ENCODE measurements at places on chromosomes 7 and 10. TPM values are rescaled to one million over a fixed set of nuclear protein-coding genes. Genes with fewer than 3 reads are reported as not detected.
A peak's percentile ranks its signal among the peaks of the same experiment; 100 is the strongest.

DNA sequence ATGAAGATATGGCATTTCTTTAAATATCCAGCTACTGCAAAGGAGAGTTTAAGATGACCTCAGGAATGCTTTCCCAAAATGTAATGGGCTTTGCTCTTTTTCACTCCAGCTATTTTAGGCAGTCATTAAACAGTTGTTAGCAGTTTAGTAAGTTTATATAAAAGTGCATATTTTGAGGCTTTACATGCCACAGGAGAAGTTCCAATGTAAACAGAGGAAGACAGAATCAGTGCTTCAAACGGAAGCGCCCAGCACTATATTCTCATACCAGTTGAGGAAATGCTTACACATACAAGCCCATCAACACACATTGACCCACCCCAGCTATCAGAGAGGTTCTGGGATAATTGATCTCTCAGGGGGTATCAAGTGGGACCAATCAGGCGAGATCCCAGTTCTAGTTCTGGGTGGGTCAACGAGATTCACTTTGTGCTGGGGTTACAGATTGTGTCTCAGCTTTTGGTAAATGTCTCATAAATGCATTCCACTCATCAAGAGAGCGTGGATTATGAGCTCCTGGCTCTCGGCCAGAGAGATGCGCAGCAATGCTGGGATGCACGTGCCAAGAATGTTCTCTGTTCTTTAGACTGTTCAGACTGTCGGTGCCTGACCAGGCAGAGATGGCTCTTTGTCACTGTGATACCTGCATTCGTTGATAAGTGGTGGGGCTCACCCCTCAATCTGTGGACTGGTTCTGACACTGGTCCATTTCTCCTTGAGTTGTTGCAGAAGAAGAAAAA is 55.0 kb downstream of the CACNB2 start:
- no peak for DNase-seq

SPDYE2 gene
- 0.13 TPM for polyA plus RNA-seq

GRCh38 chr10:131431978-131432690 is 120.6 kb upstream of the TCERG1L start:
- DNase-seq = no peak

GRCh38 chr10:6163364-6164270 is 39.1 kb upstream of the PFKFB3 start:
- peak; percentile 94 for DNase-seq

CCT6A gene
- polyA plus RNA-seq = 138 TPM

DNA sequence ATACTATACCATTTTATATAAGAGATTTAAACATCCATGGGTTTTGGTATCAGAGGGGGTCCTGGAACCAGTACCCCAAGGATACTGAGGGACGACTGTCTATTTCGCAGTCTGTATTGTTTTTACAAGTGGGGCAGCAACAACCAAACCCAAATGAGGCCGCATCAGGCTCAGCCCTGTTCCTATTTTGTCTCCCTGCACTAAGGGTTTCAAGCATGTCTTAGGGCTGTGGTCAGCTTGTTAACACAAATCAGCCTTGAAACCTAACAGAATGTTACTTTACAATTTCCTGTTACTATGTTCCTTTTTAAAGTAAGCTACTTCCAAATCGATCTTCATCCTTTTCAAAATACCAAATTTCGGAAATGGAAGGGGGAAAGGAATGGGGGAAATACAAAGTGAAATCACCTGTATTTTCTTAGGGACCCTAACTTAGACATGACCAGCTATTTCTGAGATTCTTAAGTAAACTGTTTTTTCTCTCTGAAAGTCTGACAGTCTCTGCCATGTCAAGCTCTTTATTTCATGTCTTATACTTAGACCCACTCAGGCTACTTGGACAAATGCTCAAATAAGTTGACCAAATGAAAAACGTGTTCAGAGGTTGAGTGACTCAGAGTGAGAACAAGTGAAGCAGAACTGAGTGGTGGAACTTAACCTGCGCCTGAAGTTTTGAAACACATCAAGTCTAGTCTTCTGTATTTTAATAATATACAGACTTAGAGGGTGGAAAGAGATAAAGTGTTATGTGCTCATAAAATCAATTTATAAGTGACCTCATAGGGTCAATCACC is 75.8 kb downstream of the C1GALT1 start:
- no peak for DNase-seq

DNA sequence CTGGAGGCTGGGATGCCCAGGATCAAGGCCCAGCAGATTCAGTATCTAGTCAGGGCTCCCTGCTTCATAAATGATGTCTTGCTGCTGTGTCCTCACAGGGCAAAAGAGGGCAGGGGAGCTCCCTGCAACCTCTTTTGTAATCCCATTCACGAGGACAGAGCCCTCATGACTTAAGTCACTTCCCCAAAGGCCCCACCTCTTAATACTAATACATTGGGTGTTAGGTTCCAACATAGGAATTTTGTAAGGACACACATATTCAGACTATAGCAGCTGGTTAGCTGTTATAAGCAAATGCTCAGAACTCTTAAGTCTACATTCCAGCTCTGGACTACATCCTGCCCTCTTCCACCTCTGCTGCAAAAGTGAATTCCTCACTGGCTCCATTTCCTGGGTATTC is 63.0 kb downstream of the VOPP1 start:
- DNase-seq = no peak

DNA sequence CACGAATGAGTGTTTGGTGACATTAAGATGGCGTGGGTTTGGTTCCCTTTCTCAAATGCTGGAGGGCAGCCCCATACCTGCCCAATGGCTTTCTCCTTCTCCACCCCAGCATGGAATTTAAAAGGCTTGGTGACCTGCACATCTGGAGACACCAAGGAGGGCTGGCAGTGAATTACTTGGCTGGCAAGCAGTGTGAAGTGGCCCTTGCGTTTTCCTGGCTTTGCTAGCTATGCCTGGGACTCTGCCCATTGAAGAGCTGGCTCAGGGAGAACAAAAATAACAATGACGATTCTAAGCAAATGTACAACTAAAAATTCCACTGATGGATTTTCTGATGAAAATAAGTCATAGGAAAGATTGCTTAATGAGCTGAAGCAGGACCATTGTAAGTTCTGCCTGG is 203.7 kb downstream of the CYP26A1 start:
- no peak for DNase-seq

DNA sequence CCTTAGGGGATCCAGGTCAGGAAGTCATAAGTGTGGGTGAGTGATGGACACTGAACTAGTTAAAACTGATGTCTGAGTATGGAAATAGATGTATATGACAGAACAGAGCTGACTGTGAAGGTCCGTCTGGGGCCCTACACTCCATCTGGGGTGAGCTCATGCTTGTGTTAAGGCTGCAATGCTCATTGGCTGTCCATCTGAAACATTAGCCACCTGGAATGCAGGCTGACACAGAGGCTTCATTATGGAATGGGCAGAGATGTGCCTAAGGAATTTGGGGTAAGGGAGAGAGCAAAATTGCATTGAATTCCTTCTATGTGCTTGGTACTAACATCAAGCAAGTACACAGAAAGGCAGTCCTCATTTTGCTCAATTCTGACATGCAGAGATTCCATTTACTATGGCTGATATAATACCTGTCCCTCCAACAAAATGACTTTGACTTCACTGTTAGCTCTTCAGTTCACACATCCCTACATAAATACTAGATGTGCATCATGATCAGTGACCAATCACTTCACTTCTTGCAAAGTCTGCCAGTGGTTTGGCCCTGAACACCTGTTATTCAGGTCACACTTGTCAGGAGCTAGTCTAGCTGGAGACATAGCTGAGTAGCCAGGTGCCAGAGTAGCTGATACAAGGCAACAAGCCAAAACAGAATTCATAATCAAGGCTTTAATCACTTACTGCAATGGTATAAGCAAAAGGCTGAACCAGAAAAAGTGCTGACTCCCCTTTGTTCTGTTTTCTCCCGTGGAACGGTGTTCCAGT is 128.9 kb upstream of the VWC2 start:
- no peak for DNase-seq

HOXA5 gene
- 2.6 TPM for polyA plus RNA-seq

- DNase-seq = peak; percentile 60
Observed at GRCh38 chr10:112953174-112954159, 3.4 kb downstream of the TCF7L2 start.

MKX gene
- polyA plus RNA-seq = 0.01 TPM

DNA sequence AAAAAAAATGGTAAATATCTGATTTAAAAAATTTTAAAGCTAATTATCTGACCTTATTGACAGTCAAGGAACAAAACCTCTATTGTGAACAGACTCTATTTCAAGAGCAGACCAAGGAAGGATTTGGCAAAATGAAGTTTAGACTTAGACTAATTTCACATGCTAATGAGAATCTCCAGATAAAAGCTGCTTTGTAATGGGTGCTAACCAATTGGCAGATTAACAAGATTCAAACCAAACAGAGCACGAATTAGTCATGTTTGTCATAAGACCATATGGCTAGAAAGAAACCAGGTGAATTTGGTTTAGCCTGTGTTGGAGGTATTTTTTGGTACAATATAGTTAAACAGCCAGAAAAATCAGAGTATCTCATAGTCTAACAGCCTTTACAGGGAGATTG is 429.1 kb upstream of the NFE2L3 start:
- DNase-seq = no peak

- no peak for DNase-seq
Observed at GRCh38 chr7:133932591-133932990, 194.5 kb upstream of the LRGUK start.

Measured in psoas muscle (tissue), 8 donors.